Stimulated activated naive CD4-positive, alpha-beta T cell (primary cell): ENCODE measurements at places on chromosomes 3 and 15.

DNA sequence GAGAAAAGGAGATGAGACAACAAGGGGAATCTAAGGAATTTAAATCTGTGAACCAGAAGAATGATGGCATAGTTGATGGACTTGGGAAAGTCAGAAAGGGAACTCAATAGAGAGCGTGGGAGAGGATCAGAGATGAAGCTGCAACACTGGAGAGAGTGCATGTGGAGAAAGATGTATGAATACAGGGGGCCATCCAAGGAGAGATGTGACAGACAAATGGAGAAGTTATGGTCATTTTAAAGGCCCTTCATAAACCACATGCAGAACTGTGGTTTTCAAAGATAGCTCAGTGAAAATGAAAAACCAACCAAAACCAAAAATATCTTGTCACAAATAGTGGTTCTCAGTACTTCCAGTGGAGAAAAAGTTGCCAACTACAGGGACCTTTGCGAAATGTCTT lies 265.2 kb downstream of the SUCLG2 start:
- no peak for DNase-seq

DNA sequence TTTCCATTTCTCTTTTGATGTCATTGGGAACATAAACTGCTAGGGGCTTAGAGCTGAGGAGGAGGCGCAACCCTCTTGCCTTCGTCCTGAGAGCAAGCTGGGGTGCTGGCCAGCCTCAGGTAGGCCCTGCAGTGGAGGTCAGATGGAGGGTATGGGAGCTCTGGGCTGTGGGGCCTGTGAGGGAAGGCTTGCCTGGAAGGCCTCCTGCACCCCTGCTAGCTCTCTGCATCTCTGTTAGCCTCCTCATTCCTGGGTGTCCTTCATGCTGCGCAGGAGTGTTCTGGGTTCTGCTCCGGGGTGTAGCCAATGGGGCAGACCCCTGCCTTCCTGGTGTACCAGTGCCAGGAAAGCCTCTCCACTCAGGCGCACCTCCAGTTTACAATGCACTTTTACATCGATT lies 11.8 kb downstream of the GP5 start:
- DNase-seq, result no peak

- DNase-seq, result no peak
These were observed 188.4 kb downstream of the ABHD5 start for GRCh38 chr3:43879166-43879565.

DNA sequence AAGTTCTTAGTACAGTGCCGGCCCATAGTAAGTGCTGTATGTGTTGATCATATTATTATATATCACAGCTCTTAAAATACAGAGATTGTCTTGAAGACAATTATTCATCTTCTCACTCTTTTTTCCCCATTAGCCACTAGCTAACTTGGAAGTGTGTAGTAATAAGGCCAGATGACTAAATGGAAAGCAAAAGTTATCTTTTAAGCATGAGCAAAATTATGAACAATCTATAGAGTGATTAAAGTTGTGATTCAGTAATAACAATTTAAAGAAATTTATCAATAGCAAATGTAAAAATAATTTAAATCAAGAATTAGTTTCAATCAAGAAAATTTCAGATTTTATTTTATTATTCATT lies 630.9 kb upstream of the TBL1XR1 start:
- no peak for DNase-seq

GRCh38 chr15:72200395-72201237 lies 3.0 kb upstream of the GRAMD2A start:
- DNase-seq, result no peak

DNA sequence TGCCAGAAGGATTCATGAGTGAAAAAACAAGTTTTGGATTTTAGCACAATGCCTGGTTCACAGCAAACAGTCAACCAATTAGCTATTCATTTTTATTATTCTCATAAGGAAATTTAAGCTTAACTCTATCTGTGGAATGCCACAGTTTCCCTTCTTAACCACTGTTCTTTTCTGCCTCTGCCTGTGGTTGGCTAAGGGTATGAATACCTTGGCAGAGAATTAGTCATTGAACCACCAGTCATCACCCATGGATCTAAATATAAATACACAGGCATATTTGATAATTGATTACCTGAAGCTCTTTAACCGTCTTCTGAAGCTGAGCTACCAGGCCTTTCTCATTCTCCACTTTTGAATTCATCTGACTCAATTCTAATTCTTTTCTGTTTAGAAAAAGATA lies 79.9 kb downstream of the MYH15 start:
- DNase-seq, result no peak

DNA sequence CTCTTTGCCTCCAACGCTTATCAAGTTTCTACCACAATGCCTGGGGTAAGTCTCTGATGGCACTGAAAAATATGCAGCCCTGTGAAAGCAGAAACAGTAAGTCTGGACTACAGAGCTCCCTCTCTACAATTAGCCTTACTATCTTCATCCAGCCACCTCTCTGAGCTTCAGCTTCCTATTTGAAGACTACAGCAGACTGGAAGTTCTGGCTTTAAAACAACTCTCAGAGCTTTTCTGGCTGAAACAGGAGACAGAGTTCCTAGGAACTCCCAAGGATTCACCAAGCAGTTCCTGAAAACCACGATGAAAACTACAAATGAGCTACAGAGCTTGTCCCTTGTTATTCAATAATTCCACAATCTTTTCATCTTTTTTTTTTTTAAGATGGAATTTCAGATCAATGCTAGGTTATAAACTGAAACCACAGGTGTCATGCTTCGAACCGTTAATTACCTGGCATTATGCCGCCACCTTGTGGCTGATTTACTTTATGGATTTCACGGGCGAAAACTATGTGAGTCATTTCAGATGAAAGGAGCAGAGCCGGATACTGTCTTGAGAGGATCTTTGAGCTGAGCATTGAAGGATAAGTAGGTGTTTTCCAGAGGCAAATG lies 3.9 kb downstream of the CRYGS start:
- DNase-seq, result peak; percentile 70

- no peak for DNase-seq
These were observed 8.8 kb downstream of the STARD9 start for GRCh38 chr15:42584031-42584765.

DNA sequence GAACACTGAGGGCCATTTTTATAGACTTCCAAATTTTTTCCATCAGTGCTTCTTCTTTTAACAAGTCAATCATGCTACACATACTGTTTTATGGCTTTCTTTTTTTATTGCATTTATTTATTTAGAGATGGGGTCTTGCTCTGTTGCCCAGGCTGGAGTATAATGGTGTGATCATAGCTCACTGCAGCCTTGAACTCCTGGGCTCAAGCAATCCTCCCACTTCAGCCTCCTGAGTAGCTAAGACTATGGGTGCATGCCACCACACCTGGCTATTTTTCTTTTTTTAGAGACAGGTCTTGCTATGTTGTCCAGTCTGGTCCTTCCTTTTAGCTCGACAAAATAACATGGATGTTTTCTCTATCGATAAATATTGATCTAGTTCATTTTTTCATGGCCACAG lies 425.8 kb upstream of the WNT5A start:
- no peak for DNase-seq

- no peak for DNase-seq
These were observed 12.7 kb downstream of the ZBTB38 start for GRCh38 chr3:141380987-141381386.

DNA sequence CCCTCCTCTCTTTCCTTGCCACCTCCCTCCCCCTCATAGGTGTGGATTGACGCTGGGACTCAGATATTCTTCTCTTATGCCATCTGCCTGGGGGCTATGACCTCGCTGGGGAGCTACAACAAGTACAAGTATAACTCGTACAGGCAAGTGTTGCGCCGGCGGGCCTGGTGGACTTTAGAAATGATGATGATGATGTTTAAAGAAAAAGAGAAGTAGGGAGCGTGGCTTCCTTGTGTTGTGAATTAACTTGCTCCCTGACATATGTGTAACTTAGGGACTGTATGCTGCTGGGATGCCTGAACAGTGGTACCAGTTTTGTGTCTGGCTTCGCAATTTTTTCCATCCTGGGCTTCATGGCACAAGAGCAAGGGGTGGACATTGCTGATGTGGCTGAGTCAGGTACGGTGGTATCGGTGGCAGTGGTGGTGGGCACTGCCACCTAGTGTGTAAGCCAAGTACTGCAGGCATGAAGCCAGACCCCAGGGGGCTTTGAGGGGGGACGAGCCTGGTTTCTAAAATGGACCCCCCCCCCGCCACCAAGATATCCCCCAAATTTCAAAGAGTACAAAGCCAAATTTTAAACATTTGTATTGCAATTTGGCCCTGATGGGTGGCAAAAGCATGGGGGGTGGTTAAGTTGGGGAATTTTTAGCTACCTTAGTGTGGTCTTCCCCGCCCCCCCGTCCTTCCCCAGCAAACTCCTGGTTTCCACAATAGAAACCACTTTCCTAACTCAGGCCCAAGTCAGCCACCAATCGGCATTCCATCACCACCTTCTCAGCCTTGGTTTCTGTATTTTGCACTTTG lies 65.6 kb downstream of the SLC6A6 start:
- DNase-seq, result peak; percentile 54

DNA sequence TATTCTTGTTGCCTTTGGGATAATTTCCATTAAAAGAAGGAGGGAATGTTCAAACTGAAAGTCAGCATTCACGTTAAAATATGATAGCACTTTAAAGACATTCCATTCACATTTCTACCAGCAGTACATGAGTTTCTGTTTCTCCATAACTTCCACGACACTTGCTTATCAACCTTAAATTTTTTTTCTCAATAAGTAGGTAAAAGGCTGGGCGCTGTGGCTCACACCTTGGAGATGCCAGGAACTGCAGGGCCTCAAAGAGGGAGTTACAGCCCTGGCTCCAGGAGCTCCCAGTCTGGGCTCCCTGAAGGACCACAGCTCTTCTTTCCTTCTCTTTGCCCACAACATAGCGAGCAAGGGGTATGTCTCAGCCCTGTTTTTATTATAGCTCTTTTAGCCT lies 42.9 kb upstream of the PRR23C start:
- no peak for DNase-seq

DNA sequence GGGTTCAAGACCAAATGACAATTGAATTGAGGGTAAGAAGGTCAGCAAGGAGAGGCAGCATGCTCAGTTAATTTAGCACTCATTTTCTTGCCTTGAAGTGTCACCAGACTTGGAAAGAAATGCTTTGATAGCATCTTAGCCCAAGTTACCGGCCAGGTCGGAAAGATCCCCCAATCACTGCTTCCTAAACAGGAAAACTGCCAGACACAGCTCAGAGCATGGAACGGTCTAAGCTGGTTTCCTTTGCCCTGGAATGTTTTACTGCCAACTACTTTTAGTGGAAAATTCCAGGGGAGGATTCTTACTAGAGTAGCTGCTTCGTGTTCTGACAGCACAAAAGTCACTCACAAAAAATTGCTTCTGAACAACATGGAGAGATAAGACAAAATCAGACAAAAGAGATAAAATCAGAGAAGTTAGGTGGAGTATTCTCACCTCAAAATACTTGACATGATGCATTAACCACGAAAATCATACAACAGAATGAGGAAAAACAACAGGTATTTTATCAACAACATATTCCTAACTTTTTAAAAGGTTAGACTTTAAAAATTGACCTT lies 65.5 kb downstream of the CCR4 start:
- DNase-seq, result no peak

GRCh38 chr3:194166682-194167479 lies 30.9 kb downstream of the HES1 start:
- no peak for DNase-seq

GRCh38 chr3:108409800-108410178 lies 100.6 kb downstream of the MYH15 start:
- DNase-seq, result no peak

DNA sequence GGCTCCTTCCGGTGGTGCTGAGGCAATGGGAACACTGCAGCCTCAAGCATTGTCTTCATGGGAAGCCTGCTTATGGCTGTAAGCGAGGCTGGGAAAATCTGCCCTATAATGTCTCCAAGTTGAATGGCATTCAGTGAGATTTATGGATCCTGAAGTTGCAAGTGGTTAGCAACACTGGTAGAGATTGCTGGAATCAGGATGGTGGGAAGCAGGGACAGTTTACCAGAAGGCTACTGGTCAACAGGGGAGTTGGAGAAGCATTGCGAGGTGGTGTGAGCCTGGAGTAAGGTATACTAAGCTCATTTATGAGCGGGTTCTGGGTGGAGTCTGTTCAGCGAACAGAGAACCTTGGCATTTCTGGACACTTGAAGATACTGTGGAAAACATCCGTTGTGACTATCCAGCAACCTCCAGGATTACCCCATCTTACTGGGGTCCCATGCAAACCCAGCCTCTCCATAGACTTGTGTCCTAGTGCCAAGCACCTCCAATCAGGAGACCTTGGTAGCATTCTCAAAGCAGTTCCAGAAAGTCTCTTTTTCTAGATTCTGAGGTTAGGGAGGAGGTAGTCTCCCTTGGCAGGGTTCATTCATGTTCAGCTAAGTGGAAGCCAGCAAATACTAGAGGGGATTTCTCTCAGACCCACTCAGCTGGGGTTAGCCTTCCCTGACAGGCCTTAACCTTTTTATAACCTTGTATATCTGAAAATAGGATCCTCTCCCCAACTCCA lies 7.3 kb downstream of the RPSA start:
- DNase-seq, result no peak

- no peak for DNase-seq
These were observed 37.2 kb downstream of the ACAP2 start for GRCh38 chr3:195405651-195406050.

DNA sequence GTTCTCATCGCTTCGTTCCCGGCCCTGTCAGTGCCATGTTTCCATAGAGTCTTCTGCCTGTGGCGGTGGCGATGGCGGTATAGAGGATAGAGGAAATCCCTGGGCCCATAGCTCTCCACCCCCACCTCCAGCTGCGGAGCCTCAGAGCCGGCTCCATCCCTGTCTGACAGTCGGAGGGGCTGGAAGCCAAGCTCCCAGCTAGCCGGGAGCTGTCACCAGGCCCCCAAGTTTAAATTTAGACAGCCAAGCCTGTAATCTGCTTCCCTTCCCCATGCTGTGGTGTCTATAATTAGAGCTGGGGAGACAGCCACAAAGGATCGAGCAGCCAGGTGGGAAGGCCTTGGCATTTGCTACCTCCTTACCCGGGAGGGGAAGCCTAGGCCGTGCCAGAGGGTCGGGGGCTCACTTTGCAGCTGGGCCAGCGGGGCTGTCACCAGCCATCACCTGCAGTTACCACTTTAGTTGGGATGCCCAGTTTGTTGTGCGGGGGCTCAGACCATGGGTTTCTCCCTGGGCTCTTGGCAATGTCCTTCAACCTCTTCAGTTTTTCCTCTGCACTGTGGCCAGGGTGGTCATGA lies 56.3 kb upstream of the SEC13 start:
- DNase-seq, result no peak

DNA sequence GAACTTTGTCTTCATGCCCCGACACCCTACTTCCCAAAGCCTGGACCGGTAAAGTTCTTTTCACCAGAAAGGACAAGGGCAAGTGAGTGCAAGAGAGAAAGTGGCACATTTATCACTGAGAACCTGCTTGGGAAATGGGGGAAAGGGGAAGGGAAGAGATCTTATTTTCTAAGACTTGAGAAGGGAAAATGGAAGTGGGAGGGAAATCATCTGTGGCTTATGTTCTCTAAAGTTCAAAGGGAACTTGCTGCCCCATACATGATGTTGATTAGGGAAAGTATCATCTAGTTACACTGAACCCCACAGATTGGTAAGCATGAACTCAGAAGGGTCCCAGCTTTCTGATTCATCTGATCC lies 199.5 kb upstream of the LPP start:
- no peak for DNase-seq

- DNase-seq, result no peak
These were observed 396.1 kb downstream of the LRTM1 start for GRCh38 chr3:54531741-54532140.
